ENCODE measurements at places on chromosomes 7 and 10.
A peak's percentile ranks its signal among the peaks of the same experiment; 100 is the strongest.

- DNase-seq, result no peak
Measured at GRCh38 chr10:70433581-70434280, 7.8 kb downstream of the NODAL start.

- no peak for DNase-seq
Measured at GRCh38 chr10:78749200-78749599, 319.6 kb upstream of the ZMIZ1 start.

GRCh38 chr7:35258125-35258867 is 4.4 kb upstream of the TBX20 start:
- no peak for DNase-seq

DNA sequence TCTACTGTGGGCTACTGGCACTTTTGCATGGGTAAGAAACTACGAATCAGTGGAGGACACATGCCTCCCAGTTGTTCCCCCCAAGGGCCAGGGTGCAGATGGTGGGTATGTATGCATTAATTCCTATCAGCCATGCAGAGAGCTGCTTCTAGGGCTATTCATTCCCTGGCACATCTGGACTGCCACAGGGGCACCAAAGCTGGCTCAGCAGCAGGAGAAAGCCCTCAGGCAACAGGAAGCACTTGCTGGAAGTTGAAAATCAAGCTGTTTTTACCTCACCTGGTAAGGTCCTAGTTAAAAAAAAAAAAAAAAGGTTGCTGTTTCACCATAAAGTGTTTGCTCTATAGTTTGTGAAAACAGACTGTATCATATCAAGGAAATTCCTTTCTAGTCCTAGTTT is 1342.6 kb downstream of the REEP3 start:
- DNase-seq, result no peak

- no peak for DNase-seq
Measured at GRCh38 chr7:124652237-124652636, 113.4 kb downstream of the GPR37 start.

GRCh38 chr10:50452603-50453002 is 171.2 kb downstream of the SGMS1 start:
- DNase-seq, result peak; percentile 69

DNA sequence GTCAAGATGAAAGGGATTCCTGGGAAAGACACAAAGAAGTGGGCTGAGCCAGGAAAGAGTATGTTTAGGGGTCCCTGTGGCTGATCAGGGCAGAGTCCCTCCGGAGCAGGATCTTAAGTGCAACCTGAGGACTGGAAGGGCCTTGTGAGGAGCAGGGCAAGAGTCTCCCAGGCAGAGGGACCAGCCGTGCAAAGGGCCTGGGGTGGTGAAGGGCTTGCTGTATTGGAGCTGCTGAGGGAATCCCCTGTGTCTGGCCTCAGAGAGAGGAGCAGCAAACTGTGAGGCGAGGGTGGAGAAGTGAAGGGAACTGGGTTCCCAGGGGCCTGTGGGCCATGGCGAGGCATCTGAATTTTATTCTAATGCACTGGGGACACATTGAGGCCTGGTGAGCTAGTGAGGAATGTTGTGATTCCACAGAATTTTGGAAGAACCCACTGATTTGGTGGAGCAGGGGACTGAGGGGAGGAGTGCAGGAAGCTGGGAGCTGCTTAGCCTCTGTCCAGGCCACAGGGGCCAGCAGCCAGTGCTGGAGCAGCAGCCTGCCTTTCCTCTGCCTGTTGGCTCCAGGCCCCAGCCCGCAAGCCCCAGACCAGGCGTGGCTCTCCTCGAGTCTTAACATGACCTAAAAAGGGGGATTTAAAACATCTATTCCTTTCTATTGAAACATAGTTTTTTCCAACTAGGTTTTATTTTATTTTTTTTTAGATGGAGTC is 138.4 kb upstream of the IGFBP3 start:
- no peak for DNase-seq

GRCh38 chr10:70589762-70590654 is 12.5 kb downstream of the PRF1 start:
- no peak for DNase-seq

DNA sequence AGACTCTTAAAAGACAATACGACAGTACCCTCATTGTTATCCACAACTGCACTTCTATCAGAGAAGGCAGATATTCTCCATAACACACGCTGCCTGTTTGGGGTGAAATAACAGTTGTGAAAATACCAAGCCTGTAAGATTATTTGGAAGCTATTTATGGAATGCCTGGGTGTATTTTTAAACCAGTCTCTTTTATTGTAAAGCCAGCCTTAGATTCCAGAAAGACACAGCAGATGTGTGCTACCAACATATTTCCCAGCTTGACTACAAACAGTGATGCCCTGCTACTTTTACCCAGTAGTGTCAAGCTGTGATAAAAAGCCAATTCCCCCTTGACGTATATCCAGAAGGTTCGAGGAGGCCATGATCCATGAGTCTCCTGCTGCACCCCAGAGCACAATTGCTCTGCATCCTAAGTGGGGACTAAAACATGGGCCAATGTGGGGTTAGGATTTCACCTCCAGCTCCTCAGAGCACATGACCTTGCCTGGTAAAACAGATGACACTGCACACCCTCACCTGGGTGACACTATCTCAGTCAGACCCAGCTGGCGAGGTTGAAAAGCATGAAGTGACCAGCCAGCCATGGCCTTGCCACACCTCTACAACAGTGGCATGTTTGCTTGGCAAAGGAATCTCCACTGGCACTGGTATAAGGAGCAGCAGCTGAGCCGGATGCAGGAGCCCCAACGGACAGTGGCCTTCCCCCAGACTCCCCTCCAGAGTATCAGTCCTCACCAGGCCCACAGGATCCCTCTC is 62.2 kb downstream of the GFRA1 start:
- DNase-seq, result no peak

GRCh38 chr7:97770850-97771249 is 39.0 kb downstream of the TAC1 start:
- DNase-seq, result no peak

DNA sequence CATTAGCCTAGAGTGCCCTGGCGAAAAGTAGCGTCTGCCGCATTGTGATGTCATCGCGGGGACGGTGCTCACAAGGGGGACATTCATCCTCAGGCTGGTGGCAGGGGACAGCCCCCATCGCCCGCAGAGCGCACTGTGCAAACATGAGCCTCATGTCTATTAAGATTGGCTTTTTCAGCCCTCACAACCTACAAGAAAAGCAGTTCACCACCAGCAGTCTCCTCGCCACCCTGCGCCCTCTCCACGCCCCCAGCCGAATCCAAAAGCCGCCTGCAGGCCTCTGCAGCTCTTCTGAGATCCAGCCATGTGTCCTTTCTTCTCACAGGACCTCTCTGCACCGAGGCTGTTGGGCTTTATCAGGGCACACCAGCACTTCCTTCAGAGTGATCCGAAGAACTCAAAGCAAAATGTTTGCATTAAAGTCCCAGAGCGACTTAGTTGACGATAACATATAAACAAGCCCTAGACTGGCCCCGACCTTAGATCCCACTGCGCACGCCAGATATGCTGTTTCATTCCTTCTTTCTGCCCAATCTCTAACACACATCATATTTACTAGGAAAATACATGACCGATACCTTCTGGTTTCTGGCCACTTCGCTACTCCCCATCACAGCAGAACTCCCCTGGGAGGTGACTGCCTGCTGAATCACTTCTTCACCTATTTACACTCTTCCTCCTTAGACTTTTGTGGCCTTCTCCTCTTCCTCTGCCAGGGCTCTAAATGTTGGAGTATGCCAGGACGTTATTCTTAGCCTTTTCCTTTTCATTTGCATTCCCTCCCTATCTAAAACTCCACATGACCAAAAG is 206.0 kb upstream of the SH2B2 start:
- no peak for DNase-seq

GRCh38 chr10:3071405-3072198 is 4.3 kb downstream of the PFKP start:
- no peak for DNase-seq

- no peak for DNase-seq
Measured at GRCh38 chr7:22176791-22177412, 180.1 kb downstream of the RAPGEF5 start.

DNA sequence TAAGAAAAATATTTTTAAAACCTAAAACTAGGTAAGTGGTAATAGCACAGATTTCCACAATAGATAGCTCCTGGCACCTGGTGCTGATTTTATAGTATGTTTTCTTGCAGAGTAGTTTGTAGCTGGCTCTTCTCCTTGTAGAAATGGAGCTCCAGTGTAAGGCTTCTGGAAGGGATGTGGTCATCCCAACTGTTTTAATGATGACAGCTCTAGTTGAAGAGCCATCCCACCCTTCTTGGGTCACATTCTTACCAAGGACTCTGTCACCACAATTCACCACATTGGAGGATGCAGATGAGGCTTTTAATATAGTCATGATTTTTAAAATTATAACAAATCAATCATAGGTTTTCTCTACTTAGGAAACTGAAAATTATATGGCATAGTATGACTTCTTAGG is 31.0 kb downstream of the TES start:
- DNase-seq, result no peak

DNA sequence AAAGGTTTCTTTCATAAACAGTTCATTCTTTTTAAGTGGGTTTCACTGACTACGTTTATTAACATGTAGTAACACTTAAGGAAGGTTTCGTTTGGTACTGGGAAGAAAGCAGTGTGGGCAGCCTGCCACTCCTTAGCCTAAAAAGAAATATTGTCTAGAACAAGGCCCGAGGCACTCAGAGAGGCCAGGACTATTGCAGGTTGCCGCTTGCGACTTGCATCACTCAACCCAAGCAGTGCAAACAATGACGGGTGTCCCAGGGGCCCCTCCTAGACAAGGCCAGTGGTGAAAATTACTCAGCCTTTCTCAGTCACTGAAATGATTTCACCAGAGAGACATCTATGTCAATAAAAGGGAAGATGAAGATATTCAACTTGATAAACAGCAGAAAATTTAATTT is 243.9 kb downstream of the SNX13 start:
- DNase-seq, result no peak

DNA sequence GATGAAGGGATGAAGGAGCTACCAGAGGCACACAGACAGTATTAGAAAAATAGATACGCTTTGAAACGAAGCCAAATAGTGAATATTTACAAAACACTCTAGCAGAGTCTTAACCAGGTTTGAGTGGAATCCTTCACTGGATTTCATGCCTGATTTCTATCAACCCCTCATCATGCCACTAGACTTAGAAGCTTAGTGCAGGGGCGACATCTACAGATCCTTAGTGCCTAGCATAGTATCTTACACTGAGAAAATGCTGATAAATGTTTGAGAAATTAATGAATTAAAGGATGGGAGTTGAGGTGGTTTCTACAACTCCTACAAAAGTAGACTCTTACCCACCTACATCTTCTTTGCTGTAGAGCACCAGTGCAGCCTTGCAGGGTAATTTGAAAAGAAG is 54.7 kb upstream of the CCNJ start:
- no peak for DNase-seq

Data from germinal center (tissue), 1 donor.